ENCODE measurements at places on chromosomes 4 and X.

GRCh38 chrX:68204521-68205038 is 228.7 kb downstream of the OPHN1 start:
- no peak for DNase-seq

DNA sequence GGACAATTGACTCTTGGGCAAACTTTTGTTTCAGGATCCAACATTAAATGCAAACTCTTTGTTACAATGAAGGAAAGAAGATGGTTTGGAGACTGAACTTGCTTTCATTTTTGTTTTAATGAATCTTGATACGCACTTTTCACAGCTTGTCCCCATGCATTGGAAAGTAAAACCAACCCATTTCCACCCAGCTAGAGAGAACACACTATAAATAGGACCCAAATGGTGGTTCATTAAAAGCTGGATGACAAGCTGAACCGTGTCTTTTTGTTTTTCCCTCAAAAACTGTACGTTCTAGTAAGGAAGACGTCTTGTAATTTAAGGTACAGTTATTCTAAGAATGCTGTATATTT is 95.3 kb upstream of the EGFL6 start:
- DNase-seq = no peak

DNA sequence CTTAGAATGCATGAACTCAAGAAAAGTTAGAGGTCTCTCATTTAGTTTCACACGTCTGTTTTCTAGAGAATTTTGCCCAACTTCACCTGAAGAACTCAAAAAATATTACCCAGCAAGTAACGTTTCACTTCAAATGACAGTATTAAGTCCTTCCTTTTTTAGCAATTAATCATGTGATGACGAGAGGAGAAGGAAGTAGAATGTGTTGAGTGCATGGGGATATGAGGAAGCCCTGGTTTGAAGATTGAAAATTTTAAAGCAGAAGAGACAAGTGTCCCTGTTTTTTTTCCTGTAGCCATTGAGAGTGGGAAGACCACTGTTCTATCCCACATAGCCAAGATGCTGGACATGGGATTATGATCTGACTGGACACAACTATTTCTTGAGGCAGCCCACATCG is 406.3 kb upstream of the CPEB2 start:
- no peak for DNase-seq

GRCh38 chr4:15753081-15753480 is 25.0 kb upstream of the CD38 start:
- DNase-seq = no peak

- DNase-seq = no peak
Measured at GRCh38 chr4:40228497-40229365, 31.9 kb downstream of the RHOH start.

DNA sequence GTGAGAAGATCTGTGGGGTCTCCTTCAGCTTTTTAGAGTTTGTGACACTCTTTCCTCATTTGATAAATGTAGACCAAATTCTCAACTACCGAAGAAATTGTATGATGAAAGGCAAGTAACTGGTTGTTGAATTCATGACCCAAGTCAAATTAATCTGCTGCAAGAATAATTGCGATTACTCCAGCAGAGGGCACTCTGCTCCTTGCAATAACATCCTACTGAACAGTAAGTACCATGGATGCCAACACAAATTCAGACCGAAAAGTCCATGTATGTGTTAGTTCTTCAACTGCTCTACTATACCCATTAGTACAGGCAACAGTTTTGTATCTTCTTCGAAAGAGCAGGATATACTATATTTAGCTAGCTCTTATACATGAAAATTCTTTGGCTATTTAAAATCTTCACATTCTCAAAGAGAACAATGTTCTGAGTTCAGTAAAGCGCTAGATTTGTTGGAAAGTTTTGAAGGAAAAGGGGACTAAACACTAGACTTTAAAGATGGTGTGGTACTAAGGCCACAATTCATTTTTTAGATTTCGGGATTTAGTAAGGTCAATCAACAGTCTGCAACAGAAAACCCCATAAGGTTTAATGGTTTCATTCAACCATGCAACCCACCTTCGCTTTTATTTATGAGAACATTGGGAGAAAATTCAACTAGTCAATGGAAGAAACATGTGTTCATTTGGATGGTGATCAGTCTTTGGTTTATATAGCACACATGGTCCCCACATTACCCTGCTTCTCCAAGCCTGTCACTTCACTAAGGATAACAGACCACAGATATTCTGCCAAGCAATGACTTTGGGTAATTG is 105.4 kb upstream of the TBC1D9 start:
- no peak for DNase-seq

GRCh38 chr4:181271116-181271640 is 972.0 kb upstream of the TENM3 start:
- no peak for DNase-seq

- no peak for DNase-seq
Measured at GRCh38 chr4:155474758-155475157, 98.0 kb upstream of the MAP9 start.

DNA sequence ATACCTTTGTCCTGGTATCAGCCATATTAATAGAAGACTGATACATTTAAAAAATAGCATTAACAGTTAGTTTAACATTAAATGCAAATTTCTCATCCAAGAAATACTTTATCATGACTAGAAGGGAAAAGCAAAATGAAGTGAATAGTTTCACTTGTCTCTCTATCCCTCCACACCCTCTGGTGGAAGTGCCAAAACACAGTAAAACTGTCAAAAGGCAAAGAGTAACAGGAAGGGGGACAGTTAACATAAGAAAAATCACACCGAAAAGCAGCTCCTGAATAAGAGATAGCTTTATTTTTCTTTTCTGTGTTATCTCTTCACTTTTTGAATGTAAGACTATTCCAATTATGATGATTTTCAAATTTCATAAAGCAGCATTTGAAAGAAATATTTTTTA is 187.2 kb downstream of the FBXW7 start:
- no peak for DNase-seq

- no peak for DNase-seq
Measured at GRCh38 chr4:163164591-163164990, 2.1 kb downstream of the NAF1 start.

GRCh38 chrX:133793626-133794025 is 191.8 kb downstream of the GPC3 start:
- no peak for DNase-seq

- DNase-seq = no peak
Measured at GRCh38 chrX:4268676-4269075, 555.2 kb upstream of the PRKX start.

DNA sequence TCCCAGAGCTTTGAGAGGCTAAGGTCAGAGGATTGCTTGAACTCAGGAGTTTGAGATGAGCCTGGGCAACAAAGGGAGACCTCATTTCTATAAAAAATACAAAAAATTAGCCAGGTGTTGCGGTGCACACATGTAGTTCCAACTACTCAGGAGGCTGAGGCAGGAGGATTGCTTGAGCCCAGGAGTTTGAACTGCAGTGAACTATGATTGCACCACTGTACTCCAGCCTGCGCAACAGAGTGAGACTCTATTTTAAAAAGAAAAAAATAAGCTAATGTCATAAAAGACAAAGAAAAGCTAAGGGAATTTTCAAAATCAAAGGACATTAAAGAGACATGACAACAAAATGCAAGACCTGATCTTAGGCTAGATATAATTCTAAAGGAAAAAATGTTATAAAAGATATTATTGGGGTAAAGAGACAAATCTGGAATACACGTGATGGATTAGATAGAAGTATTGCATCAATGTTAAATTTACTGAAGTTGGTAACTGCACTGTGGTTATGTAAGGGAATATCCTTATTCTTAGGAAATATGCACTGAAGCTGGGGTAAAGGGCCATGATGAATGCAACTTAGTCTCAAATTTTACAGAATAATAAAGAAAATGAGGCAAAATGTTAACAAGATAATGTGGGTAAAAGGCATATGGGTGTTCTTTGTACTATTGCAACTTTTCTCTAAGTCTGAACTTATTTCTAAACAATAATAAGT is 75.2 kb downstream of the SPRY1 start:
- DNase-seq = no peak

- no peak for DNase-seq
Measured at GRCh38 chrX:107450823-107451509, 1.5 kb downstream of the FRMPD3 start.

GRCh38 chr4:147487616-147488015 is 6.7 kb downstream of the EDNRA start:
- no peak for DNase-seq

GRCh38 chrX:101081231-101081630 is 2.6 kb downstream of the TMEM35A start:
- DNase-seq = no peak

DNA sequence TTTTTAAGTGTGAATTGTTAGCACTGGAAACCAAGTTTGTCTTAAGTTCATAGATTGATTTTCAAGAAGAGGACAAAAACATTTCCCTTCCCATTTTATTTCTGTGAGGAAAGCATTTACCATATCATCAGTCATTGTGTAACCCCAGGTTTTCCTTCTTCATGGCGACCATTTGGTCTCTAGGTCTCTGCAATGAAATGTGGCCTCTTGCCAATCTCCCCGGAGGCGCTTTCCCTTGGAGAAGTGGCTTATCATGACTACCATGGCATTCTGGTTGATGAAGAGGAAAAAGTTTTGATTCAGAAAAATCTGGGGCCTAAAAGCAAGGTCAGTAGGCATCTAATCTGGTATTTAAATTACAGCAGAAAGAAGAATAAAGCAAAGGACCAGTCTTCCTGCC is 54.4 kb downstream of the ADD1 start:
- DNase-seq = no peak

DNA sequence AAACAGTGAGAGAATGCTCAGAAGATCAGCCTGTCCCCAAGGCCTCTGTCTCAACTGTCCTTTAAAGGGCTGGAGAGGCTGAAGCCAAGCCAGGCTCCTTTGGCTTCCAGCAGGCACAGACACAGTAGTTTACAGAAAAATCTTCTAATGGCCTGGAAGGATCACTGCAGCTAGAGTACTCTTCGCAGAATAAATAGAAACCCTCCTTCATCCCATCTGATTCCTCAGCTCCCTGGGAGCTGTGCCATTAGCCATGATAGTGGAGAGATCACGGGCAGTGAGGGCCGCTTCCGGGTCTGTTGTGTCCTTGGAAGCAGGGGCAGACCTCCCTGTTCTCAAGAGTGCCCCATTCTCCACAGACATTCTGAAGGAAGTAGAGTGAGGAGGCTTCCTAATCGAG is 63.1 kb downstream of the CCNI start:
- no peak for DNase-seq

GRCh38 chrX:149567621-149568417 is 18.1 kb upstream of the HSFX3 start:
- no peak for DNase-seq

- no peak for DNase-seq
Measured at GRCh38 chr4:1271686-1272085, 18.0 kb upstream of the MAEA start.

GRCh38 chr4:42519803-42520417 is 122.6 kb downstream of the SHISA3 start:
- peak; percentile 48 for DNase-seq

- DNase-seq = no peak
Measured at GRCh38 chr4:59500103-59500502, 1700.0 kb upstream of the ADGRL3 start.

- no peak for DNase-seq
Measured at GRCh38 chrX:675279-675954, 44.8 kb downstream of the SHOX start.

GRCh38 chr4:103073792-103074438 is 2.6 kb downstream of the SLC9B2 start:
- no peak for DNase-seq

DNA sequence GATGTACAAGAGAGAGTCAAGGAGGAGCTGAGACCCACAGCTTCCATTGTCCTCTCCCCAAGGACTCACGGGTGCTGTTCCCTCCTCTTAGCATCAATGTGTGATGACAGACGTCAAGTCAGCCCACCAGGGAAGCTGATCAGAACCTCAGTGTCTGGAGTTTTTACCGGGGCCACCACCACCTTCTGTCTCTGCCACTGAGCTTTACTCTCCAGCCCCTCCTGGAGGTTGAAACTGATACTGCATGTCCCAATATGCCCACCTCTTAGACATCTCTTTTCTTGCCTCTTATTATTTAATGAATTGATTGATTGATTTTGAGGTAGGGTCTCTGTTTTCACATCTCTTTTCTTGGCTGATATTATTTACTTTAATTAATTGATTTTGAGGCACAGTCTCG is 10.3 kb upstream of the AKAP17A start:
- no peak for DNase-seq

GRCh38 chr4:83232082-83232481 is 52.5 kb downstream of the COQ2 start:
- DNase-seq = no peak

- DNase-seq = no peak
Measured at GRCh38 chrX:9515973-9516538, 51.2 kb downstream of the TBL1X start.

DNA sequence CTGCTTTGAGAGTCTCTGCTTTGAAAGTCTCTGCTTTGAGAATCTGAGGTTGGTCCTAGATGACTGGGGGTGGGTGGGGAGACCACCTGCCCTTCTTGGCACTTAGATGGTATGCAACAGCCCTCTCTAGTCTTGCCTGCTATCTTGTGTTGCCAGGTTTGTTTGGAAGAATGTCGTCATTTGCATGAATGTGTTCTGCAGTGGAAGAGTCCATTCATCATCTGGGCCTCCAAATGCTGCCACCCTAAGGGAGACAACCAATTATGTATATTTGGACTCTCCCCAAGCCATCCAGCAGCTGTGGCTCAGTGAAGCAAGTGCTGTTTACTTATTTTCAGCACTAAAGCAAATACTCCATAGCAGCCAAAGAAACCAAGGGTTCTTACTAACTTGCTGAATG is 44.6 kb upstream of the TRPC5OS start:
- DNase-seq = no peak

DNA sequence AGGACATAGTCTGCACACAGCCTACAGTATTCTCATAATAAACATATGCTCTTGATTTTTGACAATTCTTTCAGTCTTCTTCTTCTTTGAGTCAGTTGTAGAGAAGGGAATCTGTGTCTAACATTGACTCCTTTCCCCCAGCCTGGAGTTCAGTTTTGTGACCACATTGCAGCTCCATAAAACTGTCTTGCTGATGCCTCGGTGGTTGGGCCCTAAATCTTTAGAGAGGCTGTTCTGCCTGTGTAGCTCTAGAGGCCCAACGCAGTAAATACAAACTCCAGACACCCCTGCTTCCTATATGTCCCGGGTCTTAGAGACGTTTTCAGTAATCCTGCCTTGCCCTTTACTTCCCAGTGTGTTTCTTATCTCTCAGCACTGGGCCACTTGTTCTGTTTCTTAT is 639.5 kb upstream of the AADAT start:
- no peak for DNase-seq

- DNase-seq = no peak
Measured at GRCh38 chr4:151771664-151772063, 10.9 kb upstream of the GATB start.

DNA sequence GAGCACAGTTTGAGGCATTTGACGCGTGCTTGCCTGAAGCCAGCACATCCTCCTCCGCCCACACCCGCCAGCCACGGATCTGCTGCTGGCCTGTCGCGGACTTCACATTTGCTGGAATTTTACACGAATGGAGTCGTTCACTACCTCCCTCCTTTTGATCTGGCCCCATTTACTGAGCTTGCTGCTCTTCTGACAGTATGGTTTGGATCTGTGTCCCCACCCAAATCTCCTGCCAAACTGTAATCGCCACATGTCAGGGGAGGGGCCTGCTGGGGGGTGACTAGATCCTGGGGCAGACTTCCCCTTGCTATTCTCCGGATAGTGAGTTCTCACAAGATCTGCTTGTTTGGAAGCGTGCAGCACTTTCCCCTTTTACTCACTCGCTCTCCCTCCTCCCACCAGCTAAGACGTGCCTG is 19.9 kb upstream of the CPLX1 start:
- no peak for DNase-seq

All from SW 1271 (cell line).